Hematopoietic multipotent progenitor cell treated with erythropoietin and hydrocortisone succinate and interleukin-3 and kit ligand, for 17 days (in vitro differentiated cells): ENCODE measurements at places on chromosomes 12 and 14.

- DNase-seq, result no peak
Measured at GRCh38 chr14:94998685-94999084, 158.6 kb downstream of the DICER1 start.

GRCh38 chr12:107025671-107026070 lies 38.7 kb upstream of the MTERF2 start:
- DNase-seq, result no peak

GRCh38 chr12:122421187-122421820 lies 1.2 kb downstream of the CLIP1 start:
- no peak for DNase-seq

- peak; percentile 94 for DNase-seq
Measured at GRCh38 chr14:50321009-50321660, 9.0 kb downstream of the DMAC2L start.

DNA sequence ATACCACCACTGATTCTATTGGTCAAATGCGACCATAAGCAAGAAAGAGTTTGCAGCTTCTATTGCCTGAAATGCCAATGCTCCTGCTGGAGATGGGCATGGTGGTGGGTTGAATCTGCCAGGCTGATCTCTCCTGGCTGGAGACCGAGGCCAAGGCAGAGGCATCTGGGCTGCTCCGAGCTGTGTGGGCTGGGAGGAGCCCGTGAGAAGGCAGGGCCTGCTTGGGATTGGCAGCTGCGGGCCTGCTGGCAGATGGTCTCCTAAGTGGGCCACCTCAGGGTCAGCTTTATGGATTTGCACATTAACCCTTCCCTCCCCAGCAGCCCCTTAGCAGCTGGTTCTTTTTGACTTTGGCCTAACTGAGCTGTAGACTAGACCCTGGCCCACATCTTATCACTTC lies 25.4 kb downstream of the SRRM4 start:
- DNase-seq, result no peak

- DNase-seq, result no peak
Measured at GRCh38 chr12:6538420-6539313, 4.3 kb downstream of the GAPDH start.

DNA sequence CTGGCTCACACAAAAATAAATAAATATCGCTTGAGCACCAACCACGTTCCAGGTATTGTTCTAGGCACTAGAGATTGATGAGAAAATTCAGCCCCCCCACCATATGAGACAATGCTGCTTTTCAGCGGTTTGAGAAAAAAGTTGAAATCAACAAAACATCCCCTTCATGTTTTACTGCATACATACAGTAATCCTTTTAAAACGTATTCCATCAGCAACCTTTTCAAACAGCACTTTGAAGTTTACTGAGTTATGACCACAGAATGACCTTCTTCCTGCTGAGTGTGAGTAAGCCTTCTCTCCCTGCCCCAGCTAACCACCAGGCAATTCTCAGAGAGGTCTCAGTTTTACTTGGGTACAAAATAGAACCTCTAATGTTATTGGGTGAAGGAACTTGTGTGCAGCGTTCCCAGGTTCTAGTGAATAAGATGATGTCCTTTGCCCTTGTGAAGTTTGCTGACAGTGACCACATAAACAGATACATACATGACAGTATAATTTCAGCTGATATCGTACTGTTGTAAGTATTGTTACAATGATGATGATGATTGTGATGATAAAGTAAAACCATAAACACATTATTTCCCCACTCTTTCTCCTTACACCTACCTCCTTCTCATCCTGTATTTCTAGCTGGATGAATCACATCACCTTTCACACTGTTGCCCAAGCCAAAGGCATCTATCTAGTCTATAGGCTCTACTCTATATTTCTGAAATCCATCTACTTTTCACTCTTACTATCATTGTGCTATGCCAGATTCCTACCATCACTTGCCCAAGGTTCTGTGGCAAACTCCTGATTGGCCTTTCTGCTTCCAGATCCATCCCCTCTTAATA lies 124.4 kb upstream of the KRR1 start:
- no peak for DNase-seq

- DNase-seq, result no peak
Measured at GRCh38 chr12:25775968-25776367, 182.5 kb upstream of the RASSF8 start.

- no peak for DNase-seq
Measured at GRCh38 chr12:52568111-52568510, 5.5 kb downstream of the KRT74 start.

- no peak for DNase-seq
Measured at GRCh38 chr12:1670358-1671268, 20.3 kb upstream of the ADIPOR2 start.

DNA sequence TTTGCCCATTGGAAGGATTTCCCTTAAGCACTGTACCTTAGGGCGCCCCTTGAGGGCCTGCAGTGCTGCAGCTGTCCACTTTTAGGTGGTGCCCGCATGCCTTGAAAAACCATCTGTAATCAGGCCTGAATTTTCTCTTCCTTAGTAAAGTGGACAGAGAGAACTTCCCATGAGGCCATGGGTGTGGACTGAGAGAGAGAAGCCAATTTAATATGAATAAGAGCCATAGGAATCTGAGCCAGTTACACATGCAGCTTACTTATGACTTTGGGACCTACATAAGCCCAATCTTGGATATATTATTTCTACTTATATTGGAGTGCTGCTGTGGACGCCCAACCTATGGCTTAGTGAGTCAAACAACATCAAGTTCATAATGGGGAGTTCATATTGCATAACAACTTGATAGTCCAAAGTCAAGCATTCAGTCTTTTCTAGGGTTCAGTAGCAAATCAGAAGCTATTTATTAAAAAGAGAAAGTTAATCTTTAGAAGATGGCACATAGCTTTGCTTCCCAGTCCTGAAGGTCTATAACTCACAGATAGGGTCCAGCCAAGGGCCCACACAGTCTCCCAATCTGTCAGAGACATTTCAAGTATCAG lies 11.1 kb upstream of the ETV6 start:
- no peak for DNase-seq

DNA sequence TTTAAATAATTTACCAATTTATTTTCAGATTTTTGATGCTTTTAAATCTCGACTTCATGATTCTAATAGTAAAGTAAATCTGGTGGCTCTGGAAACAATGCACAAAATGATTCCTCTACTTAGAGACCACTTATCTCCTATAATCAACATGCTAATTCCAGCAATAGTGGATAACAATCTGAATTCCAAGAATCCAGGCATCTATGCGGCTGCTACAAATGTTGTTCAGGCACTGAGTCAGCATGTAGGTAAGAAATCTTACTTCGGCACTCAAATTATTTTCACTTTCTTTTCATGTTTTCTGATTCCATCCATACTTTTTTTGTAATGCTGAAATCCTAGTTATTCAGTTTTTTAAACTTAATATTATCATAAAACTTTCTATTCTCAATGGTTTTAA lies 15.5 kb upstream of the PRPF39 start:
- no peak for DNase-seq

GRCh38 chr12:59736786-59737185 lies 141.0 kb downstream of the SLC16A7 start:
- no peak for DNase-seq

DNA sequence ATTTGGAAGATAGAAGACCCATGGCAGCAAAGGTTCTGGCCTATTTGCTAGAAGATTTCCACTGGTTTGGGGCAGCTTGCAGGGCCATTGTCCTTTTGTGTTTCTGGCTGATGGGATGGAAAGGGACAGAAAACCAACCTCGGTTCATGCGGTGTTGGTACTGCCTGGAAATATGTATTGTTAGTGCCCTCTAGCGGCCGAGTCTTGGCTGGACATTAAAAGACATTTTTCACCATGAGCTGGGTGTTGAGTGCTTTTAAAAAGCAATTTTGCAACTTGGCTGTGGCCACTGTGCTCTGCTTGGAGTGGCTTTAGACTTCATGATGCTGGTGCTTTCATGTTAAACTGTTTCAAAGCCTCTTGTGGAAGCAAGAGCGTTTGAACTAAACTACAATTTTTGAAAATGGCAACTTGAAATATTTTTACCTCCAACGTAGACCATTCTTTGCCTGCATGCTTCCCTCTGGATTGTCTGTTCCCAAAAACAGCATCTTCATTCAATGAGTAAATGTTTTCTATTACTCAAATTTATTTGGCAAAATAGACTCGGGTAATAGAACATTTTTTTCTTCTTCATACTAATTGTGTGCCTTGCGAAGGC lies 102.7 kb upstream of the TBX5 start:
- peak; percentile 62 for DNase-seq

GRCh38 chr12:58540480-58541299 lies 379.6 kb downstream of the LRIG3 start:
- no peak for DNase-seq

DNA sequence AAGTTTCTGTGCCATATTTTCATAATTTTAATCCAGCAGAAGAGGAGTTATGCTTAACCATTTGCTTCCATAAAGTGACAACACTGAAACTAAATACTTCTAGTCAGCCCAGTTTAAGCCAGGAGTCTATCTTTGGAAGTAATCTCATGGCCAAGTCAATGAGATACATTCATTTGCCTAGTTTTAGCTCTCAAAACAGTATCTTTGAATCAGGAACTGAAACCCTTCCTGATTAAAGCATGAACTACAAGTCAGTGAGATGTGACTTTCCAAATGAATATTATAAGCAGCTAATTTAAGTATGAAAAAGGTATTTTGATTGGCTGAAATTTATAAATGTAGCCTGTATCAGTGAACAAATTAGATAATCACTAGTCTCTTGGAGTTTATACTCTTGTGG lies 491.5 kb downstream of the SLC6A15 start:
- no peak for DNase-seq

DNA sequence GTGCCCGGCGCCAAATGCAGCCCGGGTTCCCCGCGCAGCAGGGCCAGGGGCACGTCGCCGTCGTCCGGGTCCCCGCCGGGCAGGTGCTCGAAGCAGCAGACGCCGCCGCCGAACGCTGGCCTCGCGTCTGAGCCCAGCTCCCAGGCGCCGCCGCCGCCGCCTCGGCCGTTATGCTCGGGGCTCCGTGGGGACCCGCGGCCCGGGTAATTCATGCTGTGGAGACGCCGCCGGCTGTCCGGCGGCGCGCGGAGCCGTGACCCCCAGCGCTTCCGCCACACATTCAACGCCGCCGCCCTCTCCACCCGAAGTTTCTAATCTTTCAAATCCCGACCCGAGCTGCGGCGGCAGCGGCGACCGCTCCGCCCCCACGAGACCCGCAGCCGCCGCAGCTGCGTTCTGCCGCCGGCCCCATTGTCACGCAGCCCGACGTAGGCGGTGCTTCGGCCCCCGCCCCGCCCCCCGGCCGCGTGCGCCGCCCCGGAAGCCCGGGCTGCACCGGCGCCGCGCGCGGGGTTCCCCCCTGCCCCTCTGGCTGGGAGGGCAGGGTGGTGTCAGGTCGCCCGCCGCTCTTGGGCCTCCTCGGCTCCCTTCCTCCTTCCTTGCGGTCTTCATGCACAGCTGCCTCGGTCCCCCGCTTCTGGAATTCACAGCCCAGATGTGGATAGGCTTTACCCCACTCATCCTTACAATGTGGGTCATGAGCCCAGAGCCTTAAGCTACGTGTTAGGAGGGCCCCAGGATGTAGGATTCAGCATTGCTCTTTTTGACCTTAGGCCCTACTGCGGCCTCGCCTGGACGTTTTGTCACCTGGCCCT lies at the start of gene DDHD1:
DDHD1 (minus strand) TSS at position 437 of the 815 bp plus-strand sequence; CDS start at position 212, 225 bp downstream.
- DNase-seq, result peak; percentile 79

DNA sequence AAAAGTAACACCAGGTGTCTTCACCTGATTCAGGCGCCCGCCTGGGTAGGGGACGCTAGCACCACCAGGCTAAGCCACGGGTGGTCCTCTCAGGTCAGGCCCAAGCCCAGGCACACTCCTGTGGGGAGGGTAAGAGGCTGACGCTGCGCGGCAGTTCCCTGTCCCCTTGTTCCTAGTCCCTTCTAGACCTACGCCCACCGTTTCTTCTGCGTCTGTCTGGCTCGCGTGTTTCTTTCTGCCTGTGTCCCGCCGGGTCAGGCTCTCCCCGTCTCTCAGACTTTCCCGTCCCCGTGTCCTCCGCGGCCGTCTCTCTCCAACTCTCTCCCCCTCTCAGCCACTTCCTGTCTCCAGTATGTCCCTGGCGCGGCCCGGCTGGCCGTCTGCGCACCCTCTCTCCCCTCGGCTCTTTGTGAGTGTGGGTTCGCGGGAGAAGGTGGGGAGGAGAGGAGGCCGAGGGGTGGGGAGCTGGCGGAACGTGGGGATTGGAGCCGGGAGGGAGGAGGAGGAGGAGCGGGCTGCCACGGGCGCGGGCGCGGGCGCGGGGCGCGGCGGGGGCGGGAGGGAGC lies 3.1 kb upstream of the TNS2 start:
- no peak for DNase-seq

DNA sequence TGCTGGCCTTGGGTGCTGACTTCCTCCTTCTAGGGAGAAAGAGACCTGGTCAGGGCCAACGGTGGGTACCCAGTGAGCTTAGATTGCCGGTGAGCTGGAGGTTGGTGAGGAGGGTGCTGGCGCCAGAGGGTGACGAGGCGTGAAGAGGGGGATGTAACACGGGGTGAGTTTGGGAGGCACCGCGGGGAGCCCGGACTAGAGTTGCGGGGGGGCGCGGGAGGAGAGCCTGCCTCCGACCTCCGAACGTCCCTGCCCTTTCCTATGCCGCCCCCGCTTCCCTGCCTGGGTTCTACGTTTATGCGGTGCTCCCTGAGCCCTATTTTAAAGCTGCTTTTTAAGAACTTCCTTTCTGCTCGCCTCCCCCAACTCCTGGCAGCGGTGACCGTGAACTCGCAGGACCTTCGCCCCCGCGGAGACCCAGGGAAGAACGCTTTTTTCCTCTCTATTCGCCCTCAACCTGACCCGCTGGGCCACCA lies 18.6 kb downstream of the OR6S1 start:
- no peak for DNase-seq

DNA sequence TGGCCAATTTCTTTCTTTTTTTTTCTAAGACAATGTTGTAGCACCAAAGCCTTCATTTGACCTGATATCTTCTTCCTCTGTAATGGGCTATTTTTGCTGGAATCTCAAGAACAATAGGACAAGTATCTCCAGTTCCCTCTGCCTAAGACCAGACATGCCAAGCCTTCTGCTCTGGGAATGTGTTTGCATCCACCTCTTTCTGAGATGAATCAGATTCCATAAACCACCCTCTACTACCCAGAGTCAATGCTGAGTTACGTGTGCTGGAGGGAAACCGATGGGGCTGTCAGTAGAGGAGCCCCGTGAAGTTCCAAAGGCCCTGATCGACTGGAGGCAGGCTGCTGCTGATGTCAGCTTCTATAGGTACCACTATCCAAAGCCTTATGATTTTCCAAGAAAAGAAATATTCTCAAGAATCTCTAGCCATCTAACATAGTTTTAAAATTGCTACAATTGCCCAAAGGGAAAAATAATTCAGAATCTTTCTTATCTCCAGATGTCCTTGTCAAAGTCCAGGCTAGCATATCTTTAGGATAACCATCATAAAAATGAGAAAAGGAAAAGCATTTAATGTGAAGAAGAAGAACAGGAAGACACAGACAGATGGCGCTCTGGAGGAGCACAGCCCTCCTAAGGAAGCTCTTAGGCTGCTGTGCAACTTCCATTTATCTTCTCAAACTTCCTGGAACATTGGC lies 101.9 kb downstream of the SLC8A3 start:
- DNase-seq, result peak; percentile 34

DNA sequence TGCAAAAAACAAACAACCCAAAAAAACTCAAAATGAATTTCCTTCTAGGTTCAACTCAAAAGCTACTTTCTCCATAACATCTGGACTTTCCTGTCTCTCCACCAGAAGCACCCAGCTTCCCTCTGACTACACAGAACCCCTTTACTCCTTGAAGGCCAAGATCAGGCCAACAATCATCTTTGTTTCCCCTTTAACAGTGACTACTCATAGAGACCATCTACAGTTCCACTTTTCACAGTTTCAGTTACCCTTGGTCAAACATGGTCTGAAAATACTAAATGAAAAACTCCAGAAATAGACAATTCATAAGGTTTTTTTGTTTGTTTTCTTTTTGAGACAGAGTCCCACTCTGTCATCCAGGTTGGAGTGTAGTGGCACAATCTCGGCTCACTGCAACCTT lies 11.8 kb downstream of the GCH1 start:
- no peak for DNase-seq

GRCh38 chr14:20498622-20499021 lies 6.7 kb upstream of the RNASE10 start:
- no peak for DNase-seq
